ENCODE measurements at places on chromosomes 12 and 14.
A peak's percentile ranks its signal among the peaks of the same experiment; 100 is the strongest.

DNA sequence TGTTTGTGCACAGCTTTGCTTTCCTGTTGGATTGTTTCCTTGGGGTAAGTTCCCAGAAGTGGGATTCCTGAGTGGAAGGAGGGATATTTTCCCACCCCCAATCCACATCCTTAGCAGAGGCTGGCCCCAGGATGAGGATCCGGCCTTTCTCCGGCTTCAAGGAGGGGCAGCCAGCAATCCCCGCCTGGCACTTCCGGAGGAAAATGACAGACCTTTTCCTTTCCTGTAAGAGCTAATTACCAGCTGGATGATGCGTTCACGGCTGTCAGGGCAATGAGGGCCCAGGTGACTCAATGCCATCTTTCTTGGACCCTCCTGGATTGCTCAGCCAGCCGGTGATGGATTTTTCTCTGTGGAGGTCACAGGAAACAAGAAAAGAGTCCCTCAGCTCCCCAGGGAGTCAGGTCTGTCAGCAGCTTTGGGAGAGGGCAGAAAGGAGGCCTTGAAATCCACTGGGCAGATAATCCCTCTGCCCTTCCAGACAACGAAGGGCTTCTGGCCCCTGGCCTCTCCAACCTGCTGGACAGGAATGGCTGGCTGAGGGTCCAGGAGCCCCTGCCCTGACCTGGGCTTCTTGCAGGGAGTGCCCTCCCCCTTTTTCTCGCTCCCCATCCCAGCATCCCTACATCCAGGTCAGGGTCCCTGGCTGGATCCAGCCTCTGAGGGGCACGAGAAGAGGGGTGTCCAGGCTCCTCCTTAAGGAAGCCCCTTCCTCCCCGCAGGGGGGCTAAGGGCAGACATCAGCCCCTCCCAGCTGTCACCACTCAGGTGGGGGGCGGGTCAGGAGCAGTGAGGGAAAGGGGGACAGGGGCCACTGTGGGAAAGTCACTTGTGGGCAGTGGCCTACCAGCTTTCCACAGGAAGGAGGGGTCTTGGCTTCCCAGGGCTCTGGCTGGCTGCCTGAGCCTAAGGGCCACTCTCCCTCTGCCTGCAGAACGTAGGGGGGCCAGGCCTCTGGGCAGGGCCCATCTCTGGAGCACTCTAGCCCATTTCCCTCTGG is 16.1 kb upstream of the CCDC85C start:
- peak; percentile 83 for DNase-seq

GRCh38 chr12:109836916-109837315 is 3.7 kb upstream of the TRPV4 start:
- peak; percentile 34 for DNase-seq

DNA sequence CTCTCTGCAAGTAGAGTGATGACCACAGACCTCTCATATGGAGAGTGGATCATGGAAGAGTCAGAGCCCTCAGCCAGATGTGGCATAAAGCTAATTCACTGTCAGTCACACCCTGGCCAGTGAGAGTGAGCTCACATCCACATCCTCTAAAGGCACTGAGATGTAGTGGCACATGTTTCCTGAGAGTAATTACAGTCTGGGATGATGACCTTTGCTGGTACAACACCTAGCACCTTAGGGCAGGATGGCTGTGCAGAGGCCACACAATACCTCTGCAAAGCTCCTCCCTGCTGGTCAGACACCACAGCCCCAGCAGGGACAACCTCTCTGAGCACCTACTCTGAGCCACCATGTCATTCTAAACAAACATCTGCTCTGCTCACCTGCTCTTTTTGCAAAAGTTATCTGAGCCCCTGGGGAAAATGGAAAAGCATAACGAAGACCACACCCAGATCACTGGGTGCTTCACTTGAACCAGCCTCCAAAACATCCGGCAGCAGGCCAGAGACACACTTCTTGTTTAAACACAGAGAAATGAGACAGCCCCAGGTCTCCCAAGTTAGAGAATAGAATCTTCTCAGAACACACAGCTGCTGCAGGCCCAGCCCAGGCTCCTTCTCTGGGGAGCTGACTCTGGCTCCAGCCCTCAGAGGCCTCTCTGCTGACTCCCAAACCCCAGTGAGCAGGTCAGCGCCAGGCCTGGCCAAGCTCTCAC is 30.3 kb downstream of the PITPNM2 start:
- DNase-seq: no peak

DNA sequence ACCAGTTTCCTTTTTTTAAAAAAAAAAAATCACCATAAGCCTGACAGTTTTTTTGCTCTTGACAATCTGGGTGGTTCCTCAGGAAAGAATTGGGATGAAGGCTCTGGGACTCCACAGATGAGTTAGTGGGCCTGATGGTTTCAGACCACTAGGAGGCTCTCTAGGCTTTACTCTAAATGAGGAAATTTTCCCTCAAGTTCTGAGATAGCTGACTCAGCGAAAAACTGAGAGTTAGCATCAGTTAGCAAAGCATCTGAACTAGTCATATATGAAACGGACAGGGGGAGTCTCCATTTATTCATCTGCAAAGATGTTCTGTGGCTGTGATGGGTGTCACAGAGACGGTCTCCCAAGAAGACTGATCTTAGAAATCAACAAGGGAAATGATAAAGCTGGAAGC is 314.3 kb upstream of the OR4E1 start:
- peak; percentile 13 for DNase-seq

- peak; percentile 74 for DNase-seq
Measured at GRCh38 chr12:104480826-104481440, 24.2 kb downstream of the CHST11 start.

GRCh38 chr12:131167334-131167733 is 213.6 kb downstream of the ADGRD1 start:
- DNase-seq: peak; percentile 42

- DNase-seq: no peak
Measured at GRCh38 chr12:79686171-79686570, 4.6 kb downstream of the PAWR start.

DNA sequence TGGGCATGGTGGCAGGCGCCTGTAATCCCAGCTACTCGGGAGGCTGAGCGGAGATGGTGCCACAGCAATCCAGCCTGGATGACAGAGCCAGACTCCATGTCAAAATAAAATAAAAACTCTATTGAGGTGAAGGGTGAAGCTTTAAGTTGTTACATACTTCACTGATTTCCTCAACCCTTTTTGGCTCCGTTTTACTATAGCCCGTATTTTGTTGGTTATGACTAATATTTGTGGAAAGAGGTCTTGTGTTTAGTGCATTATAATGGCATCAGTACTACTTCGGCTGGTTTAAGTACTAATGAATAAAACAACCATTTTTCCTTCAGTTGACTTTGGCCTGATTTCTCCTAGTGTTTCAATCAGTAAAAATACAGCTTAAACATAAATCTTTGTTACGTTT is 27.0 kb upstream of the SLC2A14 start:
- DNase-seq: peak; percentile 78

- DNase-seq: no peak
Measured at GRCh38 chr14:49194067-49194466, 392.1 kb downstream of the RPS29 start.

DNA sequence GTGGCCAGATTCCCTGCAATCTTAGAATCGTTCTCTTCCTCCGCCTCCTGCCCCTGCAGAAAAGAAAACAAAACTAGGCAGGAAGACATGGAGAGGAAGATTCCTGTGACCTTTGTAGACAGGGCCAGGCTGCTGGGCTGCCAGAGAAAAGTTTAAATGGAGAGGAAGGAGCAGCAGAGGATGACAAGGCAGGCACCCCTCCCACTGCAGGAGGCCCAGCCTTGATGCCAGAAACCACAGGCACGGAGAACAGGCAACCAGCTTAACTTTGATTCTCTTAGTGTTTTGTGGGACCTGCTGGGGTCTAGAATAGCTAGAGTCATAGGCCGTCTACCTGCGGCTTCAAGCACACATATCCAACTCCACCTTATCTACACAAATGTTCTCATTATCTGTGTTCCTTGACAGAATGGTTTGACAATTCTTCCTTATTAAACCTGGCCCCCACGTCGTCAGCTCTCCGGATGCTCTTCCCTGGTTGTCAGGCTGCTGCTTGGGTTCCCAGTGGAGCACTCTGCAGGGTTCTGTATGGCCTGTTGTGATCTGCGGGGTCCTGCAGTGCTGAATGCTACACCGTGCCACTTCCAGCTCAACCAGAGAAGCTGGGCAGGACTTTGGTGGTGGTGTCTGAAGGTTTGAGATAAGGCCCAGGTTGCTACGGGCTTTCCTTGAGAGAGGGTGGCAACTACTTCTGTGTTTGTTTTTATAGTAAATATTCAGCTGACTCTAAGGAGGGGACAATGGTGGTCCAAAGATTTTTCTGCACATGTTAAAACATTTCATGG is 609.5 kb downstream of the AACS start:
- DNase-seq: no peak

DNA sequence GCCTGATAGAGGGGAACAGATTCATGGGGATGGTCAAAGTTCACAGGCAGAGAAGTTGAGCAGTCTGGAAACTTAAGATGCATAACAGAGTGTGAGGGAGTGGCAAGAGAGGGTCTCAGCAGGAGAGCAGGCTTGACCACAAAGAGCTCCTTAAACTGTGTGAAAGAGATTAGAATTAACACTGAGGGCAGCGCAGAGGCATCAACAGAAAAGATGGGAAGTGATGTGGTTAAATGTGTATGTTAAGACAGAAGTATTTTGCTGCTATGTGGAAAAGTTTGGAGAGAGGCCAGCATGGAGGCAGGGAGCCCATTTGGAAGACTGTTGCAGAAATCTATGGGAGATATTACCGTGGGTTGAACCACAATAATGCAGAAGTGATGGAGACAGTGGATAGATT is 122.7 kb upstream of the LMNTD1 start:
- DNase-seq: peak; percentile 68

GRCh38 chr12:71075743-71076142 is 82.1 kb downstream of the TSPAN8 start:
- no peak for DNase-seq
